ENCODE measurements at places on chromosomes 12 and 14. TPM values are rescaled to one million over a fixed set of nuclear protein-coding genes. Genes with fewer than 3 reads are reported as not detected.

The LRTM2 gene
- not detected for polyA plus RNA-seq

The SAMD15 gene
- polyA plus RNA-seq: 0.37 TPM

- no peak for DNase-seq
Observed at GRCh38 chr14:51865953-51866747, 5.7 kb downstream of the GNG2 start.

DNA sequence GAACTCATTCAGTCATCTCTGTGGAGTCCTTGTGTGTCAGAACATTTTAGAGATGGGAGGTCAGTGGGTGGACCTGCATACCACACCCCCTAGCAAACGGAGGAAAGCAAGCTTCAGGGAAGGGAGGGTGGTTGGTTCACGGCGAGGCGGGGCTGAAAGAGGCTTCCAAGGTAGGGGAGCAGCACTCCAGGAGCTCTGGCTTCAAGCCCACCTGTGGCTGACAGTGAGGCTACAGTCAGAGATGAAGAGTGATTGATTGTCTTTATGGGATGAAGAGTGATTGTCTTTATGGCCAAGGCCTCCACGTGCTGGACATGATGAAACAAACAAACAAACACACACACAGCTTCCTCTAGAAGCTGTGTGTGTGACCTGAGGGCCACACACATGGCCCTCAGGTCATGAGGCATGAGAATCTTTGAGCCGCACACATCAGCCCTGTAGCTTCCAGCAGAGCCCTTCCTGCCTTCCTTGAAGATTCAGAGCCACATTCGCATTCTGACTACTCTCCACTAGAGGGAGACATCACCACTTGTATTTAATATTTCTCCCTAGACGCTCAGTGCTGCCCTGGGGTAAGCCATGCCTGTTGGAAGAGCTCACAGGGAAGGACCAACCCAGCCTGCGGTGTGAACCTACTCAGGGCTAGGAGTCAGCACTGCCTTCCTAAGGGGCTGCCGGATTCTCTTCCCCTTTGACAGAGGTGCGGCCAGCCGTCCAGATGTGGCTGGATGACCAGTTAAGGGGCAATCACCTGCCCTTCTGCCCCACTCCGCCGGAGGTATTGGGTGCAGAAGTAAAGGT is 54.4 kb upstream of the KCNA1 start:
- DNase-seq: peak; percentile 66

GRCh38 chr14:100688598-100689461 is 37.9 kb upstream of the DLK1 start:
- DNase-seq: peak; percentile 48

DNA sequence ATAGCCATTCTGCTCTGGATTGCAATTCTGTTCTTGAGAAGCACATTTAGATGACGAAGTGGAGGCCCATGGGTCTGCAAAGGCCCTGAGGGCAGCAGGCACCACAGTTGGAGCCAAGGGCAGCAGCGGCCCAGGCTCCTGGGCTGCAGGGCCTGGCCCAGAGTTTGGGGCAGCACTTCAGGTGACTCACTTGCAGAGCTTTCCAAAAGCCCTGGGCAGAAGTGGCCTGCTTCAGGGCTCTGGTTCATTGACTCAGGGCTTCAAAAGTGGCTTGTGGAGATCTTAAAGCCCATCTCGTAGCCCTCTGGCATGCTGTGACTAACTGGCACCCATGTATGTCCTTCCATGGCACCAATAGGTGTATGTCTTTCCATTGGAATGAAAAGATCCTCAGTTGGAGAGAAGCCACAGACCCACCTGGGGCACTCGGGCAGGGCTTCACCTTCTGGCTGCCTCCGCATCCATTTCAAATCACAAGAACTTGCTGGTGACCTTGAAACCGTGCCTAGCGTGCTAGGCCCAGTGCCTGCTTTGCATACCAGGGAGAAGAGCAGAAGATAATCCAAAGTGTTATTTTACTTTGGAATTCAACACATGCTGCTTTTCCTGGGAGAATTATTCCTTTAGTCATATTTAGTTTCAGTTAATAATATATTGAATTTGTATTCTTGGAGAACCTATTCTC is 106.7 kb downstream of the PRMT8 start:
- no peak for DNase-seq

DNA sequence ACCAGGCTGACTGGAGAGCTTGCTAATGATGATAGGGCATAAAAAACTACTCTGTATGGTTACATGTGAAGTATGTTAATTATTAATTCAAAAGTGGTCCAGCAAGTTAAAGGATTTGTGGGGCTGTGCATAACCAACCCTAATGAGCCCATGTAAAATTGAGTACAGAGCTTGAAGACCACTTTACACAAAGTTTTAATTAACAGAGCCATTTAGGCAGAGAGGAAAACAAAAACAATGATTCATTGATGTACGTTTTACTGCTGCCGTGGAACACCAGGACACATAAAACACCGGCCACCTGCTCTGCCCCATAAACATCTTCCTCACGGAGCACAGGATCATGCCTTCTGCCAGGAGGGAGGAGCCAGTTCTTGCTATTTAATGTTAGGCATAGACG is 83.5 kb downstream of the RIMBP2 start:
- no peak for DNase-seq

All from mammary epithelial cell (primary cell).